ENCODE measurements at places on chromosomes 12 and 14.

DNA sequence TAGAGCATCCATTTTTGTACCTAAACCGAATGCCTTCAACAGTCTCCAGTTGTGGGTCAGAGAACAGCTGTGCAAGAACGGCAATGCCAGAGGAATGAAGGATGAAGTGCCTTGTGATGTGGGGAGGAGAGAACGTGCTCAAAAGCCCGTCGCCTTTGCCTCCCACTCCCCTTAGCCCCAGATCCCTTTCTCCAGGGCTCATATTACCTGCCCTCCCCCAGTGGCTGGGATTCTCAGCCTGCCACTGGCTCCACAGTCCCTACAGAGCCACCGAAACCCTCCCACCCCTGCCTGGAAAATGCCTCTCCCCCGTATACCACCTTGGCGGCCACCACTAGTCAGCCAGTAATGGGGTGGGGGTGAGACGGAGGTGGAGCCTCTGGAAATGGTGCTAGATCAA is 158.5 kb downstream of the ZFP36L1 start:
- peak; percentile 66 for DNase-seq

- DNase-seq, result no peak
Measured at GRCh38 chr12:94560431-94561221, 89.7 kb downstream of the TMCC3 start.

- DNase-seq, result no peak
Measured at GRCh38 chr12:2957816-2958431, 1.3 kb upstream of the TEAD4 start.

- DNase-seq, result no peak
Measured at GRCh38 chr12:90071996-90072395, 363.4 kb upstream of the ATP2B1 start.

- DNase-seq, result no peak
Measured at GRCh38 chr12:38142974-38143373, 173.6 kb upstream of the ALG10B start.

- DNase-seq, result no peak
Measured at GRCh38 chr14:54489731-54490444, 1.1 kb upstream of the GMFB start.

- no peak for DNase-seq
Measured at GRCh38 chr12:115968211-115968610, 309.3 kb downstream of the MED13L start.

GRCh38 chr14:64891839-64892375 is 12.2 kb upstream of the SPTB start:
- DNase-seq, result no peak

DNA sequence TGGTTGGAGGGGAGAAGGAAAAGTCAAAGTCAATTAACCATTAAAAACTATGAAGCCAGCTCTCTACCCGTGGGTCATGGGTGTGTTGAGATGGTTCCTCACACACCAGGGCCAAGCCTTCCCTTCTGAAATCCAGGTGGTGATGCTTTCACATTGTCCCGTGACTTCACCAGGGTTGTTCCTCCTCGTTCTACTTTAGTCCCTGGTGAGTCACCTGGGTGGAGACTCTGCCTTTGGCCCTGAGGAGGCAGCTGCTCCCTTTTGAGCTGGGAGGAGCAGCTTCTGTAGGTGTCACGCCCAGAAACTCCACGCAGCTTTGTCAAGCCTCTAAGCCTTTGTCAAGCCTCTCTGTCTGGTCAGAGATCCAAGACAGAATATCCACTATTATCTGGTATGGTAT is 348.3 kb downstream of the BMP4 start:
- DNase-seq, result no peak

DNA sequence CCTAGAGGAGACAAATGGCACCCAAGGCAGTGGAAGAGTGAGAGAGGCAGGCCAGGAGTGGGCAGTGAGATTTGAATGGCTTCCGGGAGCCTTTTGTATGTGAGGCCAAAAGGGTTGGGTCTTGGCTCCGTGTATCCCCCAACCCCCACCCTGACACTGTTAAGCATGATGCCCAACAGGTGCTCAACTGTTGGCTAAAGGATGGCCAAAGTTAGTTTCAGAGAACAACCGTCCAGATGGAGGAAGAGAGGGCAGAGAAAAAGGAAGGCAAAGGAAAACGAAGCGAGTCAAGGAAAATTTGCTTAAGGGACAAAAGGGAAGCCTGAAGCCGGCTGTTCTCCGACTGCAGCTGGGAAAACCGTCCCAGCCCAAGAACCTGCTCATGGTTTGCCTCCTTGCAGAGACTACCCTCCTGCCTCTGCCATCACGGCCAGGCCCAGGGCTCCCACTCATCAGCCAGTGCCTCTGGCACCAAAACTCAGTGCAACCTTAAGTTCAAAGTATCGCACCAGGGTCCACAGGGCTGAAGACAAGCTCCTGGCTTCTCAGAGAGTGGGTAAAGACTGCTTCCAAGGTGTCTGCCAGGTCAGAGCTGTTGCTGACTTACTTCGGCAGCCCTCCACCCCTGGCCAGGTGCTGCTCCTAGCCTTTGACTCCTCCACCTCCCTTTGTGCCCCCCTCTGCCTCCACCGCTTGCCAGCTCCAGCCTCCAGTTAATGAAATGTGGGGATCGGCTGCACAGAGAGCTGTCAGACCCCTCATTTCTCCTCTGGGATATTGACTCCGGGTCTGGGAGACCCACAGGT is 4.2 kb upstream of the C1QL4 start:
- DNase-seq, result no peak

- no peak for DNase-seq
Measured at GRCh38 chr12:52980096-52980649, 26.1 kb upstream of the EIF4B start.

GRCh38 chr14:40494483-40494882 is 1062.2 kb upstream of the FBXO33 start:
- no peak for DNase-seq

DNA sequence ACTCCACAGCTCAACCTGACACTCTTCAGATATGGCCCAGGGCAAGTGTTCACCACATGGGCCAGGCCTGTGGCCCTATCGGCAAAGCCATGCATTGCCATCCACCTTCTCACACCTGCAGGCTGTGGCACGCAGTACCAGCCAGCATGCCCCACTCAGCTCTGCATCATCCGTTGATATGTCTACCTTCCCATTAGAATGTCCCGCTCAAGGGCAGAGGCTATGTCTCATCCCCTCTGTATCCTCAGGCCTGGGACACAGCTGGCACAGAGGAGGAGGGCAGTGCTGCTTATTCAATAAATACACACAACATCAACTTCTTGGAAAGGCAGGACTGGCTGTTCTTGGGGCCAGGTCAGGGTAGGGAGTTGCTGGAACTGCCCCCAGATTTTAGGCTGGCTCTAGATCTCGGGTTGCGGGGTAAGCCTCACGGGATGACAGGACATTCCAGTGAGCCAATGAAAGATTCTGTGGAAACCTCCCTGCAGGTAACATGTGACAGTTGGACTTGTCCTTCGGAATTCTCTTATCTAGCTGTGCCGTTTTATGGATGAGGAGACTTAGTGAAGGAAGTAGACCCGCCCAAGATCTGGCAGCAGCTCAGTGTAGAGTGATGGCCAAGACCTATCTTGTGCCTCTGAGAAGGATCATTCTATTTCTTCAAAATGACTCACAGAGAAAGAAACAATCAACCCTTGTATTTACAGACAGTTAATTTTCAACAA is 25.6 kb downstream of the SYNE3 start:
- DNase-seq, result no peak

- DNase-seq, result no peak
Measured at GRCh38 chr14:91348845-91349465, 68.7 kb downstream of the CCDC88C start.

GRCh38 chr12:127052511-127053232 is 1214.3 kb upstream of the TMEM132C start:
- no peak for DNase-seq

DNA sequence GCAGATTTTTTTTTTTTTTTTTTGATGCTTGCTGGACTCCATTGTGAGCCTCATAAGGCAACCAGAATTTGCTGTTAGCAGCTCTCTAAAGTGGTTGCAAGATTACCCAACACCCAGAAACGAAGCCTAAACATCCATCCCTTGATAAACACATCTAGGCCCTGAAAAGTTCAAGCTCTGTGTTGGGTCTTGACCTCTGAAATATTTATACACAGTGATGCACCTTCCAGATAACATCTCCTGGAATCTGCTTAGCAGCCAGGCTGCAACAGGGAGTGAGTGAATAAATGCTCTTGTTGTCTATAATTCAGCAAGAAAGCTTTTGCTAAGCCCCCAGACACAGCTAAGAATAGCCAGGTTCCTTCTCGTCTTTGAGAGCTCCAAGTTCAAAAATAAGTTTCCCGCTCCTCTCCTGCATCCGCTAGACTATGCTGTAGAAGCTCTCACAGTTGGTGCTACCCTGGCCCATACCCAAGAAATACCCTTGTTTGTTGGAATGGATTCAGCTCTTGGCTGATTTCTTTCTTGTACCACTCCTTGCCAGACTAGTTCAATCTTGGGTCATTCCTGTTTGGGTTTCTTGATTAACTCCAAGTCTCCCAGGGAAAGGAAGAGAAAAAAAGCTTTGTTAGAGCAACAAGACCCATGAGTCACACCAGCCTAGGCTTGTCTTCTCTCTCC is 610.6 kb upstream of the TBX3 start:
- peak; percentile 70 for DNase-seq

GRCh38 chr12:53483979-53484377 is 15.3 kb downstream of the MAP3K12 start:
- no peak for DNase-seq

- DNase-seq, result no peak
Measured at GRCh38 chr12:54759751-54760150, 94.6 kb upstream of the MUCL1 start.

DNA sequence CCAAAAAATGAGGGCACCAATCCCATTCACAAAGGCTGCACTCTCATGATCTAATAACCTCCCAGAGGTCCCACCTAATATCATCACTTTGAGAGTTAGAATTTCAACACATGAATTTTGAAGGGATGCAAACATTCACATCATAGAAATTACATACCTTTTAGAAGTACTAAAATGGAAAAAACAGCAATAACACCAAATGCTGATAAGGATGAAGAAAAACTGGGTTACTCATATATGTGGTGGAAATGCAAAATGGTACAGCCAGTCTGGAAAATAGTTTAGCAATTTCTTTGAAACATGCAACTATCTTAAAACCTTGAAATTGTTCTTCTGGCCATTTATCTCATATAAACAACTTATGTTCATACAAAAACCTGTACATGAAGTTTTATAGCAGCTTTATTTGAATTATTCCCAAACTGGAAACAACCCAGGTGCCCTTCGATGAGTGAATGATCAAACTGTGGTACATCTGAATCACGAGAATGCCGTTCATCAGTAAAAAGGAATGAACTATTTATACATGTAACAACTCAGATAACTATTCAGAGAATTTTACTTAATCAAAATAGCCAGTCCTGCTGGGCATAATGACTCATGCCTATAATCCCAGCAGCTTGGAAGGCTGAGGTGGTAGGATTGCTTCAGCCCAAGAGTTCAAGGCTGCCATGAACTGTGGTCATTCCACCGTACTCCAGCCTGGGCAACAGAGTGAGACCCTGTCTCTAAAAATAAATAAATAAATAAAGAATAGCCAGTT is 109.4 kb upstream of the SSTR1 start:
- DNase-seq, result no peak

DNA sequence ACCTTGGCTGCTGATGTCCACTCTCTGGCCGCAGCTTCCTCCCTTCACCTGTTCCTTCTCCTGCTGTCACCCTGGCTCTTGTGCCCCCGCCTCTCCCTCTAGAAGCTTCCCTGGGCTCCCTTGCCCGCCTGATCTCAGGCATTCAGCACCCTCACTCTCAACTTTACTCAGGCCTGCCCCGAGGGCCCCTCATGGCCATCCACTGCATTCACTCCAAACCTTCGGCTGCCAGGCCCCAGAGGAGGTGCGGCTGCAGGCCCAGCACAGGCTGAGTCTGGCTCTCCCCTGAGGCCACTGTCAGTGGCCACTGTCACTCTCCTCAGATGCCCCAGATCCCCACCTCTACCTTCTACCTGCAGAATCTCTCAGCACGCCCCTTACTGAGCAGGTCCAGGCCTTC is 183.9 kb downstream of the ZFP36L1 start:
- no peak for DNase-seq

DNA sequence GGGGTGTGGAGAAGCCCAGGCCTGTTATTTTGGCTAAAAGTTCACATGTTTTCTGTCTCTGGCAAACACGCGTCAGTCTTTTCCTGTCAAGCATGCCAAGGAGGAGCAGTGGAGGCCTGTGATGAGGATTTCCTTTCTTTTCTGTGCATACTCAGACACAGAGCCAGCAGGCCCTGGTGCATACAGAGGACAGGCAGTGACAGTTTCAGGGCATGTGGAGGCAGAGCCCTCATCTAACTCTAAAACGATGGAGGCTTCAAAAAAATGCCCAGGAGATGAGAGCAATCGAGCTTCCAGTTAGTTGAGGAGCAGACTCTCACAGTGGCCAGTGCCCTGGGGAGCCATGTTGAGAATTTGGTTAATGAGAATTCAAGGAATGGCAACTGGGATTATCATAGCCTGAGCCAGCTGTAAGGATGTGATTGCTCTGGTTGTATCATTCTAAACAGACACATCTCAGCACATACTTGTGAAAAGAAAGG is 66.5 kb downstream of the TRAFD1 start:
- no peak for DNase-seq

- DNase-seq, result no peak
Measured at GRCh38 chr14:104927432-104927816, 2.7 kb downstream of the PLD4 start.

- no peak for DNase-seq
Measured at GRCh38 chr14:96625426-96625985, 123.3 kb downstream of the PAPOLA start.

DNA sequence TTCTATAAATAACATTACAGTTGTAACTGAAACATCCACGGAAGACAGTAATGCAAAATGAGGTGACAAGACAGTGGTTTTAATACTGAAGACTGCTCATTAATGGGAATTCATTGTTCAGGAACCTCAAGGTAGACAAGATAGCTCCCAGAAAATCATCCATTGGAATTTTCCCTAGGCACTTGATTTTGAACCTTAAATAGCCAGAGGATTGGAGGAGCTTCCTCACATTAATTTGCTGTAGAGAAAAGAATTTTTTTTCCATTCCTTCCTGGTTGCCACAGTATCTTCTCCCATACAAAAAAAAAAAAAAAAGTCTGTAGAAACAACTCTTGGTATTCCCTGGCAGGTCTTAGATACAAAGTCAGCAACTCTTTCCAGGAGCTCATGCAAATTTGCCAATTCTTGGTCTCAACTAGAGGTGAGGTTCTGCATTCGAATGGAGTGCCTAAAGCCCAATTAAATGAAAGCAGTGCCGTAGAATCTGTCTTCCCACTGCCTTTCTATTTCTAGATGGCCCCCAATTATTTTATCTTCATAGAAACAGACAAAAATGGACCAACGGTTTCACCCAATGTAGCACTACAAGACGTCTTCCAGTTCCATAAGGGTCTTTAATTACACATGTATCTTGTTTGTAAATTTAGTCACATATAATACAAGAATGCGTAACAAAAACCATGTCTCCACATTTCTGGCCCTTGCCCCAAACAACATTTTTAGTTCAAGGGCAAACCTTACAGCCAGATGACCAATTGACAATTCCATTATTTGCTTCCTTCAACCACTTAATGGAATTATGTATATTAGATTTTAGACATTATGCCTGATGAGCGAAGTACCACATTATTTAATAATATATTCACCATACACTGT is 13.5 kb downstream of the SLC38A2 start:
- DNase-seq, result no peak
